GOT3 (cell line): ENCODE measurements at places on chromosomes 6 and 20.

DNA sequence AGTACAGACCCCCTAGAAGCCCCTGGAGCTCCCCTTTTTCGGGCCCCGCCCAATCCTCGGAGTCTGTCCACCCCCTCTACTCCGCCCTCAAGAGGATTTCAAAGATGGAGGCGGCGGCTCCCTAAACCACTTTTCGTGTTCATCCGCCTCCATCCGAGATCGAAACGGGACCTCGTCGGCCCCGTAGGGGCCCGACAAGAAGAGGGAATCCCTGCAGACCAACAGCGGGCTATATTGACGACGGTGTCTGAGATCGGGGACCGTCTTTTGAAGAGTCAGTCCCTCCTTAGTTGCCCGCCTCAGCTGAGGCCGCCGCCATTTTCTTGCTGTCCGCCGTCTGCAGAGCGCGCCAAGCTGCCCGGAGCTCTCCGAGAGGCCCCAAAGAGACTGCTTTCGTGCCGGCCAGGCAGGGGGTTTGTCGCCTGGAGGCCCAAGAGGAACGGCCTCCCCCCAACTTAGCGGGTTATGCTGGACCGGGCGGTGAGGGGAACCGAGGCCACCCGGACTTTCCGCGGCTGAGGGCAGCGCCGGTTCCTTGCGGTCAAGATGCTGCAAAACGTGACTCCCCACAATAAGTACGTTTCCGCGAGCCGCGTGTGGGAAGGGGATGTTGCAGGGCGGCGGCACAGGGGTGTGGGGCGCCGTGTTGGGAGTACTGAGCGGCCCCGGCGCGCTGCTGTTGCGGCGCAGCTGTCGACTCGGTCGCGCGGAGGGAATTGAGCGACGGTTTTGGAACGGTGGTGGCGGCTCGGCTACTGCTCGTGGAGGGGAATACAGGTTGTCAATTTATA, 4.2 kb downstream of the BRD2 start:
- DNase-seq, result no peak

GRCh38 chr20:2289475-2289874, 6.3 kb upstream of the TGM3 start:
- no peak for DNase-seq

GRCh38 chr6:80325742-80326141, 219.3 kb downstream of the BCKDHB start:
- DNase-seq, result no peak

DNA sequence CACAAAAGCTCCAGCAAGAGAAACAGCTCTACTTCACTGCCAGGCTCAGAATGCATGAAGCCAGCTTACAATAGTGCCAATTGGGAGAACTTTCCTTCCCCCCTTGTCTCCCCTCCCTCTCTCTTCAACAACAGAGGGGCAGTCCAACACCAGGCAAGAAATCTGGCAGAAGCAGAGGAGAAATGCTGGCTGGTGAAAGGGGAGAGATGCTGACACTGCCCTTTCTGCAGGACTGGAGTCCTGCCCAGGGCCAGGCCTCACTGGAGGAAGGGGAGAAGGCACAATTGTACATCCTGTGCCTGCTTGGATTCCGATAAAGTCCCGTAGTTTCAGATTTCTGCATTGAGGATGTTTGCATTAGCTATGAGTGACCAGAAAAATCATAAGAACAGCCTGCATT, 148.6 kb downstream of the LRRC1 start:
- no peak for DNase-seq

GRCh38 chr6:43886067-43886461, 116.1 kb downstream of the VEGFA start:
- DNase-seq, result no peak

GRCh38 chr6:19399406-19399805, 437.8 kb upstream of the ID4 start:
- DNase-seq, result no peak

- no peak for DNase-seq
Observed at GRCh38 chr6:95318137-95318536, 259.2 kb upstream of the MANEA start.

DNA sequence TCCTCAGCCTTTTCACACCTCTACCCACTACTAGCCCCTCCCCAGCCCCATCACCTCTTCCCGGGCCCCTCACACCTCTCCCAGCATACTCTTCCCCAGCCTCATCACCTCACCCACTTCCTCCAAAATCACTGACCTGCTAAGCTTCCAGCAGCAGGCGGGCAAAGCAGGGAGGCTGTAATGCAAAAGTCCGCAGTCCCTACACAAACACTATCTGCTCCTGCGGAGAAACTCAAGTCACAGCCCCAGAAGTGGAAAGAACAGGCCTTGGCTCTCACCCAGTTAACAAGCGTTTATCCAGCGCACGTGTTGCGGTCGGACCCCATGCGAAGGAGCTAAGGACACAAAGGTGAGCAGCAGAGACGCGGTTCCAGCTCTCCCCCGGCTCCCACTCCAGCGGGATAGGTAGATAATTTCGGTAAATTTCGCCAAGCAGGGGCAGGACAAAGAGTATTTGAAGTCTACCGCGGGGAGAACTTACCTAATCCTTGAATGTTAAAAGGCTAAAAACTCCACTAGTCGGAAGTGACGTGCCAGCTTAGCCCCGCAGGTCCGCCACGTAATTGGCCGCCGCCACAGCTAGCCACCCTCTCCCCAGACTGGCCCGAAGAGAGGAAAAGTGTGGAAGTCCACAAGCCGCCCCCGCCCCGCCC, 728 bp upstream of the TRIM39 start:
- no peak for DNase-seq

DNA sequence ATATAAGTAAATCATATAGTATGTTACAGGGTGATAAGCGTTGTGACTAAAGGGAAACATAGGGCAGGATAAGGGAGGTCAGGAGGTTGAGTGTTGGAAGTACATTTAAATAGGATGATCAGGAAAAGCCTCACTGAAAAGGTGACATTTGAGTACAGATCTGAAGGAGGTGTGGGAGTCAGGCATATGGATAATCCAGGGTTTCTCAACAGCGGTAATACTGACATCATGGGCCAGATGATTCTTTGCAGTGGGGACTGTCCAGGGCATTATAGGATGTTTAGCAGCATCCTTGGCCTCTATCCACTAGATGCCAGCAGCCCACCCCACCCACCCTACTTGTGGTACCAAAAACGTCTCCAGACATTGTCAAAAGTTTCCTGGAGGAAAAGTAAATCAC, 292.6 kb upstream of the PREP start:
- DNase-seq, result no peak

GRCh38 chr6:15969236-15969778, 159.6 kb upstream of the MYLIP start:
- no peak for DNase-seq

DNA sequence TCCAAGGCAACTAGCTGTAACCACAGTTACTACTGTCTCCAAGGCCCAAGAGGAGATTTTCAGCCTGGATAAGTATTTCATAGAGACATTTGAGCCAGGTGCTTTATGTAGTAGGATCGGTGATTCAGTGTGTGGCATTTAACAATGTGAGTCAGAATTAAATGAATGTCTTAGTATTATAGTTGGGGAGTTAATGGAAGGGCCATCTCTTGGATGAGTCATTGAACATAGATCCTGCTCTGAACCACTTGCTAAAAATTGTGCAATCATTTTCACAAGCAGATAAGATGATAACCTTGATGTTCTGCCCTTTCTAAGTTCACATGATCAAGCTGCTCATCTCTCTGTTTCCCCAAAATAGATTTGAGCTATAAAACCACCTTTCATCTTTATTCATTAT, 668.9 kb upstream of the CITED2 start:
- no peak for DNase-seq

GRCh38 chr20:33707668-33708067, 12.4 kb downstream of the PXMP4 start:
- DNase-seq, result no peak
